ENCODE measurements at places on chromosomes 1 and 21.

DNA sequence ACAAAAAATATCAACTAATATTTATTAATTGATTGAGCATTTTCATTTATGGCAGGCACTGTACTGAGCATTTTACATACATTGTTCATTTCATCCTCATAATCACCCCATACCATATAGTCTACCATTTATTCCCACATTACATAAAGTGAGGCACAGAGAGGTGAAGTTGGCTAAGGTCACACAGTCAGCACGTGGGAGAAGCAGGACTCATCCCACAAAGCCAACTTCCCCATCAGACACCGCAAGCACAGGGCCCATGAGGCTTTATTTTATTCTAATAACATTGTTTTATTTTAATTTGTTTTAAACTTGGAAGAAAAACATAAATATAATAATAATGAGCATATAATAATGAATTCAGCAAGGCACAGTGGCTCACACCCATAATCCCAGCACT lies 43.1 kb upstream of the CAPZB start:
- no peak for DNase-seq

- DNase-seq: no peak
Measured at GRCh38 chr1:83857103-83857502, 141.8 kb downstream of the TTLL7 start.

DNA sequence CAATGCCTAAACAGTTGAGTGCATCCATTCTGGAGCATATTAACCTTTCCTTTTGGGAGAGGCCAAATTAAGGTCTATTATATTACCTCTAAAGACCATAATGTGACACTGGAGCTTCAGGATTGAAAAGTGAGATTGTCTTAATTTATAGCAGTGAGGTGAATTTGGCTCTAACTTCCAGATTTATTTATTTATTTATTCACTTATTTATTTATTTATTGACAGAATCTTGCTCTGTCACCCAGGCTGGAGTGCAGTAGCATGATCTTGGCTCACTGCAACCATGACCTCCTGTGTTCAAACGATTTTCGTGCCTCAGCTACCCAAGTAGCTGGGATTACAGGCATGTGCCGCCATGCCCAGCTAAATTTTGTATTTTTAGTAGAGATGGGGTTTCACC lies 19.1 kb downstream of the ZCCHC17 start:
- no peak for DNase-seq

GRCh38 chr1:237779356-237779755 lies 111.4 kb downstream of the ZP4 start:
- DNase-seq: no peak

DNA sequence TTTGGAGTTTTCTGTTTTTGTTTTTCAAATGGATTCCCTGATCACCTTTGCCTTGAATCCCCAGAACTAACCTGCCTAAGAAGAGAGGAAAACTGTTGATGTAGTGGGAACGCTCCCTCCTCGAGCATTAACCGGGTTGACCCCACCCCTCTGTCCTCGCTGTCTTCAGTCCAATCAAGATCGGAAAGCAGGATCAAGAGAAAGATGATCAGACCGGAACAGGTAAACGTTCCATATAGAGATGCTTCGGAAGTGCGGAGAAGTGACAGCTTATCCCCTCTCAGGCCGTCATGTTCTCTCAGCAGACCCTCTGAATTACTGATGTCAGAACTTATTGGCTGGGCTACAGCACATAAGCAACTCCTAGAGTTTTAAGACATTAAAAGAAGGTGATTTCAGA lies 800 bp upstream of the FAM163A start:
- no peak for DNase-seq

Data from NCI-H1436 treated with DMSO at 0.1 percent for 48 hours (cell line).